AG20443 (cell line): ENCODE measurements at places on chromosomes 7 and 10.

DNA sequence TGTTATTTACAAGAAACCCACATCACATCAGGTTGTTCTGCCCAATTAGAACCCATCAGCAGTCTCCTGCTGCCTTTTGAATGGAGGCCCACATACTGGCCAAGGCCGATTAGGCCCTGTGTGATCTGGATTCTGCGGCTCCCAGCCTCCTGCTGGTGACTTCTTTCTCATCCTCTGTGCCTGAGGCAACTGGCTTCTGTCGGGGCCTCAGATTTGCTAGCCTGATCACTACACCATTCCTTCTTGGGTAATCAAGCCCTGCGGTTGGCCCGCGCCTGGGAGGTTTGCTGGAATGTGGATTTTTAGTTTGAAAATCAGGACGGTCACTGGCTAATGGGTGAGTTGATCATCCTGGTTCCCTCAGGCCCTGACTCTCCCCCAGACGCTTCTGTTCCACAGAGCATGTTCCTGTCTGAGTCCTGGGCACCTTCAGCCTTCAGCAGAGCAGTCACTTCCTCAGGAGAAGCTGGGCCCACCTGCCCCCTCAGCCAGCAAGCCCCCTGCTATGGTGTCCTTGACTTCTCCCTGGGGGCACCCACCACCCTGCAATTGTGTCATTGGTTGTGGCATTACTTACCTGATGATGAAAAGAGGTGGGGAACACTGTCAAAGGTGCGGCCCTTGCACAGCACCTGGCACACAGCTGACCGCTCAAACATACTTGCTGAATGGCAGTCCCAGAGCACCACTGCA lies 207.6 kb downstream of the PHTF2 start:
- no peak for DNase-seq

GRCh38 chr7:44706788-44707557 lies 41.7 kb upstream of the ZMIZ2 start:
- no peak for DNase-seq

DNA sequence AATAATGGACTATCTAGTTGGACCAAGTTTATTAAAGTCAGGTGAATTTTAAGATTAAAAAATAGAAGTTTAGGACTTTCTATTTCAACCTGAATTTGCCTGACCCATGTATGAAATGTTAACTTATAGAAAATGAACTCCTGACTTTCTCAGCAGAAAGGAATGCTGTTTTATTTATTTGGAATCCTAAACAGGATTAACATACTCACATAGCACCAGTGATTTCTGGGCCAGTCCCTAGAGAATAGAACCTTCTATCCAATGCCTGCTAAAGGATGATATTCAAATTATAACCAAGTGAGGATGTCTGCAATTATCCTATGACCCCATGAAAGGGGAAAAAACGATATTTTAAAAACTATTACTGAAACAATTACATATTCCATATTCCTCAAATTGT lies 148.8 kb downstream of the CHRM2 start:
- DNase-seq, result no peak

GRCh38 chr10:124691002-124691401 lies 53.2 kb downstream of the FAM53B start:
- DNase-seq, result no peak

DNA sequence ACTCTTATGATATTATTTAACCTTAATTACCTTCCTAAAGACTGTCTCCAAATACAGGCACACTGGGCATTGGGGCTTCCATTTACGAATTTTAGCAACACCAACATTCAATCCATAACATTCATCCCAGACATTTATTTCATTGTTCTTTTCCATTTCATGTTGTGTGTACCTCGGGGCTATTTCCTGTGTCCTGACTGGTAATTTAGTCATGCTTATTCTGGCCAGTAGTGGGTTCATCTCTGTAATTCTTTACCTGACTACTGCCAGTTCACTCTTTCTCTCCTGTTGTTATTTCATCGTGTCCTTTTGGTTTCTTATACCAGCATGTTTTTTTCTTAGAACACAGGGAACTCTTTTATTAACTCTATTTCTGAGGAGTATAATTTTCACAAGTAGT lies 225.7 kb downstream of the PLXDC2 start:
- no peak for DNase-seq

- DNase-seq, result no peak
Observed at GRCh38 chr10:33506838-33507661, 172.6 kb upstream of the NRP1 start.

DNA sequence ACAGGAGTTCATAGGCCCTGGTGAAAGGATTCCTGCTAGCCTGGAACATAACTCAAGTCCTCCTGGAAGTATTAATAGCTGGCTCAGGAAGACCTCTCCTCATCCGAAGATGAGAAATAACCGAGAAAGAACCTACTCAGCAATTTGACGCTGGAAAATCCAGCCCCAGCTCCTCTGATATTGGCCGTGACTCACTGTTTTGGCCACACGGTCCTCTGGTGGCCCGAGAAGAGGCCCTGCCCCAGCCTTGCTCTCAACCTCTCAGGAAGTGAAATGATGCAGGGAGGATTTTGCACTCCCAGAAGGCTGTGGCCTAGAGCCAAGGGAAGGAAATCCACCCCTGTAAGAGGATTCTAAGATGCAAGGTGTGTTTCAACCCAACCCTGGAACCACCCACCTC lies 121.6 kb downstream of the MTPAP start:
- DNase-seq, result peak; percentile 67
